ENCODE measurements at places on chromosomes 4 and X.

DNA sequence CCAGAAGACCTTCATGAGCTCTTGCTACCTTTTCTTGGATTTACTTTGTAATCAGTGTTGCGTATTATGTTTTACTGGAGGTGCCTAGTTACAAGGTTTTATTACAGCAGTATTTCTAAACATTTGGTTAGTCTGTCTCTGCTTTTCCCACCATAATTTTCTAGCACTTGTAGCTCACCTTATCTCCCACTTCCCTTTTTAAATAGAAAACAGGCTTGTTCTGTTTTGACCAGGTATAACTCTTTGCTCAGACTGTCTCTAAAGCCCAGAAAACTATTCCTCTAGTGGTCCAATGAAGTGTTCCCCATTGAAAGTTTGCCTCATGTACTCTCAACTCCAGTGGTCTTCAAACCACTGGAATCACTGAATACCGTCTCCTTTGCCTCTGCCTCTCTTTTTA is 43.9 kb downstream of the AFF1 start:
- no peak for DNase-seq

DNA sequence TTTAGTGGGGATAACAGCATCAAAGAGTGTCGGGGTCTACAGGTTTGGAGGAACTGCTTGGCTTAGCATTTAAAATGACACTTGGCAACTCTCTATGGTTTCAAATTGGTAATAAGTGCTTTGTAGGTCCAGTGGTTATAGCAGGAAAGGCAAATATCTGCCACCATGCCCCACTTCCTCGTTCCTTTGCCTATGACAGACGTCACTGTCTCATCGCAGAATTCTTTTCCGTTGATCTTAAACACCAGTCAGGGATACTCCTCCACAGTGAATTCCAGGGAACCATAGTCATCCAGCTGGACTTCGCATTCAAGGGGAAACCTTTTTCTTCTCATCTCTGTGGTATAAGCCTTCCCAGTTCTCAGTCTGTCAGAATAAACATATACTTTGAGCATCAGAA is 319.1 kb downstream of the GPAT3 start:
- DNase-seq: no peak

- DNase-seq: no peak
Measured at GRCh38 chr4:77560170-77560569, 45.5 kb upstream of the CXCL13 start.

DNA sequence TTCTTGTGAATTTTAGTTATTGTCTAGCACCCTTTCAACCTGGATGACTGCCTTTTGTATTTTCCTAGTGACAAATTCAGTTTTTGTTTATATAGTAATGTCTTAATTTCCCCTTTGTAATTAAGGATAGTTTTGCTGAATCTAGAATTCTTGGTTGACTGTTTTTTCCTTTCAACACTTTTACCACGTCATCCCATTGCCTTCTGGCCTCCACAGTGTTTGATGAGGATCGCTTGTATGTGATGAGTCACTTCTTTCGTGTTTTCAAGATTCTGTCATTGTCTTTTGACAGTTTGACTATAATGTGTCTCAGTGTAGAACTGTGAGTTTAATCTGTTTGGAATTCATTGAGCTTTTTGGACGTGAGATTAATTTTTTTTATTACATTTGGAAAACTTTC is 30.1 kb downstream of the KDM6A start:
- no peak for DNase-seq

- DNase-seq: no peak
Measured at GRCh38 chrX:24876530-24877287, 139.1 kb downstream of the ARX start.

DNA sequence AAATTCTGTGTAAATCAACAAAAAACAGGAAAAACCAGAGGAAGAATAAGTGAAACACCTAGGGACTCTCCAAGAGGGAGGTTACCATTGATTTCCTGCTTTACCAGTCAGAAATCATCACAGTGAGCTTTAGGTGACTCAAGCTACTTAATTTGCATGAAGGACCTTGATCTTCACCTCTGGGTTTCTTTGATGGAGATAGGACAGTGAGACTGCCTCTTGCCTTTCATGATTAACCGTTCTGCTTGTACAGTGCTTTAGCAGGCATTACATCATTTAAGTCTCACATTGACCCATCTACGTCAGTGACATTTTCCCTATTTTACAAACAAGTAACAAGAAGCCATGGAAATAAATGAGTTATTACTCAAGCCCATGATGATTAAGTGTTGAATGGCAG is 3.4 kb upstream of the GK start:
- no peak for DNase-seq

- DNase-seq: no peak
Measured at GRCh38 chrX:113726466-113726865, 857.4 kb upstream of the HTR2C start.

GRCh38 chr4:184294606-184295133 is 77.0 kb upstream of the ENPP6 start:
- no peak for DNase-seq

DNA sequence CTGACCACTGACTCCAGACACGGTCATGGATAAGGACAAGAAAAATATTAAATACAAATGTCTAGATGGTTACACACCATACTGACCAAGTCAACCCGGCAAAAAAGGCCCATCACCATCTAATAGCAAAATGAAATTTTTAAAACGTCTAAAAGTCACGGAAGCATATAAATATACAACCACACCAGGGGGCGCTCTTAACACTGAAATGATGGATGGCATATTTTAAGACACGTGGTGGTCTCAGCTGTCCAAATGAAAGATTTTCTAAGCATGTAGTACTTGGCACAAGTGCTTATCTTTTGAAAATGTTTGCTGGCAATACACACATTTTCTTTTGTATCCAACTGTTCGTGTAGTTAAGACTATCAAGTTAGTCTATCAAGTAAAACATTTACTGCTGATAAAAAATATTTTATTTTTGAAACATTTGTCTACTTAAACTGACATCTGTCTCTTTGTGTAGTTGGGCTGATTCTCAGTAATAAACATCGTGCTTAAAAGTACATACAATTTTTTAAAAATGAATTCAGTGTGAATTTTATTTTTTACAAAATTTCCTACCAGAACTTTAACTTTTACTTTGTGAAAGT is 64.6 kb downstream of the COX7B2 start:
- peak; percentile 54 for DNase-seq

- no peak for DNase-seq
Measured at GRCh38 chrX:64843224-64843623, 133.0 kb downstream of the ZC4H2 start.

- no peak for DNase-seq
Measured at GRCh38 chrX:55907968-55908607, 190.5 kb downstream of the RRAGB start.

DNA sequence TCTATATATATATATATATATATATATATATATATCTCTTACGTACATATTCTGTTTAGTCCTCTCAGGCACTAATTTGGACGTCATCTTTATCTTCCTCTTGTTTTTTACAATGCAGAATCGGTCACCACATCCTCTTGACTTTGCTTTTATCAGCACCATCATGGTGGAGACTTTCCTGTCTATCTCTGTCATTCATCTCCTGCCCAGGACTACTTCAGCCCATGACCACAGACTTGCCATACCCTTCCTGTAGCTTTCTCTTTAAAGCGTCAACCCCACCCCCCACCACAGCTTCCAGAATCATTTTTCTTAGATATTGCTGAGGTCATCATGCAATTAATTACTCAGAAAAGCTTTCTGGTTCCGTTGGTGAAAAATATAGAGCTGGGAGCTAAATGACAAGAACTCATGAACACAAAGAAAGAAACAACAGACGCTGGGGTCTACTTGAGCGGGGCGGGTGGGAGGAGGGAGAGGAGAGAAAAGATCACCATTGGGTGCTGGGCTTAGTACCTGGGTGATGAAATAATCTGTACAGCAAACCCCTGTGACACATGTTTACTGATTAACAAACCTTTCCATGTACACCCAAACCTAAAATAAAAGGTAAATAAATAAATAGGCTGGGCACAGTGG is 30.5 kb upstream of the PRKX start:
- no peak for DNase-seq

DNA sequence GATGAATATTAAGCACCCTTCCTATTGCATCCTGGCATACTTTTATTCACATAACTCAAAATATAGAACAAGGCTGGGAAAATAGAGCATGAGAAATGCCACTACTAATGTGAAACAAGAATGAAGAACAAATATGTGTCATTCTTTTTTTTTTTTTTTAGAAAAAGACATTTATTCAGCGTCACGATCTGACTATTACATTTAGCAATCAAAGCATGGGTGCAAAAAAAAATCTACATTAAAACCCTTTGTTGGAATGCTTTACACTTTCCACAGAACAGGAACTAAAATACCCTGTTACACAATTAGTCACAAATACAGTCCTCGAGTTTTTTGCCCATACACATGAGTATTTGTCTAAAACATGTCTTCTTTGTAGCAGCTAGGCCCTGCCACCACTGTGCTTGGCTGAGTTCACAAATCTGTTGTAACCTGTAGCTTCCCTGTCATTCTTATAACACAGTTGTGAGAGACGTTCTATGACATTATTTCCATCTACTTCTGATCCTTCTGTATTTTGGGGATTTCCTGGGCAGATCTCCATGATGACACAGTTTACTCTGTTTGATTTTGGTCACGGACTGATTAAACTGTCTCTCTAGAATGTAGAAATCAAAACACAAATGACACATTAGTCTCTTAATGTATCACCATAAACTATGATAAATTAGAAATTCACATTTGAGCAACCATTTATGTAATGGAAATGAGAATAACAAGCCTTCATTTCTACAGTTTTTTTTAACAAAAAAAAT is 9.4 kb upstream of the TET2 start:
- DNase-seq: no peak

GRCh38 chrX:149992918-149993317 is 54.6 kb upstream of the EOLA2 start:
- no peak for DNase-seq

DNA sequence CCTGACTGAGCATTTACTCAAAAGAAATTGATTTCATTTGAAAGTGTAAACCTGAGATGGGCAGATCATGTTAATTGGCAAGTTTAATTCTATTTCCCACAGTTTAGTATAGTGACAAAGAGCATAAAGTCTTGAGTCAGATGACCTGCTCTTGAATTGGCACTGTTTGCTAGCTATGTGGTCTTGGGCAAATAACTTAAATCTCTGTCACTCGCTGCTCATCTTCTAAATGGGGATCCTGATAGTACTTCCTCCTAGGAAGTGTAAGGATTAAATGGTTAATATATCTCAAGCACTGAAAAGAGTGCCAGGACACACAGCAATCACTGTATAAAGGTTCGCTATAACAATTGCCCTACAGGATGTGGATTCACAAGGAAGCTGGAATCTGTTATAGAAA is 242.8 kb upstream of the JADE1 start:
- no peak for DNase-seq

DNA sequence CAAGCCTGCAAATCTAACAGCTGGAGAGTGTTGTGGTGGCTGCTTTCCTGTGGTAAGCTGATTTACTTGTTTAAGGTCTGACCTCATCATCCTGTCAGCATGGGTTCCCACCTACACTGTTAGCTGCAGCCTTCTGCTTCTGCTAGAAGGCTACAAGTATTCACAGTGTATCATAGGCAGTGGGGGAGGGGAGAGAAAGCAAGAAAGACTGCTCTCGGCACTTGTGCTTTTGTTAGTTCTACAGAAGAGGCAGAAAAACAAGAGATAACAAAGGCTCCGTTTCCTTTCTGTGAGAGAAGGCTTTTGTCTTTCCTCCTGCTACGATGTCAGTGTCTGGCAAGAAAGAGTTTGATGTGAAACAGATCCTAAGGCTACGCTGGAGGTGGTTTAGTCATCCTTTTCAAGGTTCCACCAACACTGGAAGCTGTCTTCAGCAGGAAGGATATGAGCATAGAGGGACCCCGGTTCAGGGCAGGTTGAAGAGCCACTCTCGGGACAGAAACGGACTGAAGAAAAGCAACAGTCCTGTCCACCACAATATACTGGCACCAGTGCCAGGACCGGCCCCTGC is at the start of gene KLHL4:
Gene KLHL4, plus strand, starts transcription at position 232 of the 571 bp plus-strand sequence. Its CDS starts 92 bp downstream, at position 324.
- DNase-seq: peak; percentile 42

Data from NCI-H524 treated with DMSO at 0.1 percent for 48 hours (cell line).